ENCODE measurements at places on chromosomes 4 and X.

GRCh38 chrX:17656035-17656418 is 81.3 kb upstream of the SCML1 start:
- no peak for DNase-seq

- DNase-seq, result no peak
Measured at GRCh38 chr4:39046249-39046648, 14.0 kb upstream of the TMEM156 start.

- no peak for DNase-seq
Measured at GRCh38 chrX:53269536-53270107, 11.8 kb downstream of the IQSEC2 start.

GRCh38 chrX:135191838-135192237 is 20.6 kb upstream of the CT55 start:
- DNase-seq, result no peak

- DNase-seq, result no peak
Measured at GRCh38 chr4:82900066-82900410, 497 bp upstream of the THAP9 start.

DNA sequence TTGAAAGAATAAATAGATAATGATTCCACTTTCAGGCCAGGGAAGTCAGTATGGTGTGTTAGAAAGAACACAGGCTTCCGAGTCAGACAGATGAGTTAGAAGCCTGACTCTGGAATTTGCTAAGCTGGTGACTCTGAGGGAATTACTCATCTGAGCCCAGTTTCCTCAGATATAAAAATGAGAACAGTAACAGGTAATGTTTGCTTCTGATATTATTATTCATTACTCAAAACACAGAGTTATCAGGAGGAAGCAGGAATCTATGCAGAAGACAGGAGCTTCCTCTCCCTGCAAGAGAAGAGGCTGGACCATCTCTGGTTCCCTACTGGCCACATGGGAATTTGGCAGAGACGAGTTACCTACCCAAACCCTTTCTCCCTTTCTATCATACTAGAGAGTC is 163.1 kb downstream of the EVC2 start:
- DNase-seq, result no peak

GRCh38 chr4:113951263-113951662 is 28.2 kb downstream of the ARSJ start:
- no peak for DNase-seq

- no peak for DNase-seq
Measured at GRCh38 chrX:17809984-17810383, 51.1 kb downstream of the RAI2 start.

DNA sequence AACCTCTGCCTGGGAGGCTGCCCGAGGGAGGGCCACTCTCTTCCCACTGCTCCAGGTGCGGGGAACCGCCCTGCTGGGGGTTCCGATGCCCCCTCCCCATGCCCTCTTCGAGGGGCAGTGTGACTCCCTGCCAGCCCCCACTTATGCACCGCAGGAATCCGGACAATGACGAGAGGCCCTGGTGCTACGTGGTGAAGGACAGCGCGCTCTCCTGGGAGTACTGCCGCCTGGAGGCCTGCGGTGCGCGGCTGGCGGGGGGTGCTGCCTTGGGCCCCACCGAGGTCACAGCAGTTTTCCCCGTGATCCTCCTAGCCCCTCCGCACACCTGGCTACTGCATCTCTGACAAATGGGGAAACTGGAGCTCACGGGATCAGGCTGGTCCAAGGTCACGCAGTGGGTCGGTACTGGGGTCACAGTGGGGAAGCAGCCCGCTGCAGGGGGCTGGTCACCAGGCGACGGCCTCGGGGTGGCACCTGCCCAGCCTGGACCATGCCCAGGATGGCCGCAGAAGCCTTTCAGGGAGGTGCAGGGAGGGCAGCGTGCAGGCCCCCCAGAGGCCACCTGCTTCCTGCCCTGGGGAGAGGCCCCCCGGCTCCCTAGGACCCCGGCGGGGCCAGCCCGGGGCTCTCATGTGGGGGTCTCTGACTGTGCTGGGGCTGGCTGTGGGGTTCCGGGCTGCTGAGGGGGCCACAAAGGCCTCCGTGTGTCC is 3.5 kb downstream of the HGFAC start:
- DNase-seq, result no peak

DNA sequence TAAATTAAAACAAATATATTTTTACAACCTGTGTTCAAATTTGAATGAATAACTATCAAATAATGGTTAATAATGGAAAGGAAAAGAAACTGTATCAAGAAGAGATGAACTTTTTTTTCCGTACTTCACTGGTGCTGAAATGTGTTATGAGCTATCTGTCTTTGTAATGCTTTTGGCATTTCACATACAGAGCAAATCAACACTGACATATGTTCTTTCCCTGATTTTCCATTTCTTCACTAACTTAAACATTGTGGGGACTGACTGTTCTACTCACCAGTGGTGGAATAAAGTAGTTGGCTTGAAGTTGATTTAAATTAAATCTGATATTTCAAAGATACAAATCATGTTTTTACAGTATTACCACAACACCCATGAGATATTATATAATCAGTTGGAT is 304.0 kb upstream of the BMP3 start:
- DNase-seq, result no peak

GRCh38 chr4:158906073-158906472 is 137.2 kb downstream of the FNIP2 start:
- no peak for DNase-seq

DNA sequence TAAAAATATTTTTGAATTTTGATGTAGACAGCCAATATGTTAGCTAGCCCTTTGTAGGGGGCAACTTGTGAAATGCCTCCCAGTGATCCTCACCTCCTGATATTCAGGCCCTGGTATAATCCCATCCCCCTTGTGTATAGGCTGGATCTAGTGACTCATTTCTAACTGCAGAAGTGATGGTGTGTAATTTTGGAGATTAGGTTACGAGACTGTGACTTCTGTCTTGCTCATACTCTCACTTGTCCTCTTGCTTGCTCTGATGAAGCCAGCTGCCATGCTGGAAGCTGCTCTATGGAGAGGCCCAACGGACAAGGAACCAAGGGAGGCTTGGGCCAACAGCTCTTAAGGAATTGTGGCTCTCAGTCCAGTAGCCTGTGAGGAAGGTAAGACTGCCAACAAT is 61.7 kb downstream of the GPR82 start:
- DNase-seq, result no peak

DNA sequence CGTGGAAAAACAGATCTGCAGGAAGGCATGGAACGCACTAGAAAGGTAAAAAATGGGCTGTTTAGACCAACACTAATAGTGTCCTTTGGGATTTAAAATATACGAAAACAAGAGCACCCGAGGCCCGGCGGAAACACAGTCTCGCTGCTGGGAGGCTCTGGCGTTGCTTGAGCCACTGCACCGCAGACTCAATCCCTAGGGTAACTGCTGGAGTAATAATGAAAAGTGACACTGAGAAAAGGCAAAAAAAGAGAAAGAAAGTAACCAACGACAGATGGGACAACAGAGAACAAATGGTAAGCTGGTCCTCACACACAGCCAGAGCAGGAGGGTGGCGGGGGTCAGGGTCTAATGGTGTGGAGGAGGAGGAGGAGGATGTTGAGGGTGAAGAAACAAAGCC is 15.4 kb downstream of the IRAK1 start:
- no peak for DNase-seq

GRCh38 chrX:119266364-119266995 is 30.4 kb downstream of the PGRMC1 start:
- no peak for DNase-seq

GRCh38 chrX:40496728-40497127 is 84.0 kb upstream of the ATP6AP2 start:
- no peak for DNase-seq

- no peak for DNase-seq
Measured at GRCh38 chr4:1670279-1670678, 13.8 kb downstream of the FAM53A start.

DNA sequence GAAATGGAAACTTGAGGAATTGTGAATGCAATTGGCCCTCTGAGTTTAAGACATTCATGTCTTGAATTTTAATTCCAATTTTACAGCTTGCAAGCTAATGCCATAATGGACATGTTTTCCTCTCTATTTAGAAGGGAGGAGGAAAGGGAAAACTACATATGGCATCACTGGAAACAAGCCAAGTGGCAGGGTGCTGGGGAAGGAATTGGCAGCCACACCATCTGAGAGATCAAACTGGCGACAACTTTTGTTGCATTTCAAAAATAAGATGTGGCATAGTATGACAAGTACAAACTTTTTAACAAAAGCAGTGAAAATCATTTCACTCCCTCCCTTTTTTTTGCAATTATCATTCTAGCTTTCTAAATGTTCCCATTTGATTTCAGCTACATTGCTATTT is 615.6 kb downstream of the CENPC start:
- DNase-seq, result no peak

GRCh38 chr4:73345399-73345975 is 58.6 kb upstream of the ALB start:
- no peak for DNase-seq

- DNase-seq, result peak; percentile 49
Measured at GRCh38 chr4:184534511-184535391, 60.4 kb upstream of the IRF2 start.

GRCh38 chrX:44042751-44043150 is 69.6 kb upstream of the NDP start:
- no peak for DNase-seq

GRCh38 chrX:44997888-44998287 is 124.9 kb downstream of the KDM6A start:
- no peak for DNase-seq

- no peak for DNase-seq
Measured at GRCh38 chrX:86171366-86171765, 23.1 kb downstream of the DACH2 start.

DNA sequence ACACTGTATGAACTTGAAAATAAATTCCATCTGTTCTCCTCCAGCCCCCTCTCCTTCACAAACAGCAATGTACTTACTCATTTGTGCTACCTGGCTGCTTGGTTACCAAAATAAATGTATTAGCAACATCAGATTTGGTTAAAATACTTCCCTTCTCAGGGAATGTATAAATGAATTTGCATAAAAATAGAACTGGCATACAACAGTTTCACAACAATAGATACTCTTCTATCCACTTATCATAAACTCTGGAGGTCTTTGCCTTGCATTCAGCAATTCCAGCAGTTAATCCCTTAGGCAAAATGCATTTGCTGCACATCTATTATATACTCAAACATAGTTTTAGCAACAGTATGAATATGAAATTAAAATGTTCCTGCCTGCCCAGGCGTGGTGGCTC is 658.2 kb downstream of the CENPC start:
- no peak for DNase-seq

DNA sequence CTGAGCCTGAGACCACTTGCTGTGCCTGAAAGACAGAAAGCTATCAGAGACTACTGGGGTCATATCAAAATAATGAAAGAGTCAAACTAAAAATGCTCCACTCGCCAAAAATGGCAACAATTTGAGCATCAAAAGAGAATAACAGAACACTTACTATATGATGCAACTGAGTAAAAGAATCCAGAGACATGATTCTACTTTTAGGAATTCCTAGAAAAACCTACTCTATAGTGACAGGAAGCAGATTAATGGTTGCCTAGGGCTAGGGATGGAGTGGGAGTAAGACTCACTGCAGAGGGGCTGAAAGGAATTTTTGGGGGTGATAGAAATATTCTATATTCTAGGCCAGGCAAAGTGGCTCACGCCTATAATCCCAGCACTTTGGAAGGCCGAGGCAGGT is 29.4 kb upstream of the SLAIN2 start:
- no peak for DNase-seq

DNA sequence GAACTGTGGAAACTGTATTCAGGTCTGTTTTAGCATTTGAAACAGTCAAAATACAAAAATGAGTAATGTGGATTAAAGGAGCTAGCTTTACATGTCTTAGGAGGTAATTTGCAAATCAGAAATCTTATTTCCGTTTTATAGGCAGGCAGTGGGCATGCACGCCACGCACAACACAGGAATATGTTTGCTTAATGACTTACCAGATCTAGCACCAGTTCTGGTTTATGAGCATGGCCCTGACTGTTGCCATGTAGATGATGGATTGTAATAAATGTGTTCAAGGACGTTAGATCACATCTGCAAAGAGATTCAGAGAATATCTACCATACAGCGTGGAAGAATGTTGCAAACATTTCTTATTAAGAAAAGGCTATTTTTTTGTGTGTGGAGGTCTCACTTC is 344.5 kb upstream of the NR3C2 start:
- no peak for DNase-seq

- DNase-seq, result no peak
Measured at GRCh38 chr4:118335324-118335723, 17.5 kb downstream of the PRSS12 start.

DNA sequence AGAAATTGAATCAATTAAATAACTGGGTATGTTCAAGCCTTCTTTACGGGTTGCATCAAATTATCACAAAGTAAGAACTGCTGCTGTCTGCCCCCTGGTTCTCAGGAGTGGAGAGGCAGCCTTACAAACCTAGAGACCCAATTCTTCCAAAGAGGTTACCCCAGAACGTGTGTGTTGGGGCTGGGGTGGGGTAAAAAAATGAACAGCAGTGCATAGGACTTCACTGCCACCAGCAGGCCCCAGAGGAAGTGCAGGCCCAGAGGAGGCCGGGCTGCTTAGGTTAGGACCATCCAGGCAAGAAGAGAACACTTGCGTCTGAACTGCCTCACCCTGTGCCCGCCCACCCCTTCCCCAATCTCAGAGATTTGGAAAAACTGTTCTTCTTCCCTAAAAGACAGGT is 1.5 kb upstream of the NWD2 start:
- DNase-seq, result no peak

- no peak for DNase-seq
Measured at GRCh38 chr4:140122891-140123290, 31.1 kb downstream of the MAML3 start.
